ENCODE measurements at places on chromosomes 2 and 18.

GRCh38 chr18:80228051-80228848 lies 19.1 kb downstream of the PARD6G start:
- no peak for DNase-seq

DNA sequence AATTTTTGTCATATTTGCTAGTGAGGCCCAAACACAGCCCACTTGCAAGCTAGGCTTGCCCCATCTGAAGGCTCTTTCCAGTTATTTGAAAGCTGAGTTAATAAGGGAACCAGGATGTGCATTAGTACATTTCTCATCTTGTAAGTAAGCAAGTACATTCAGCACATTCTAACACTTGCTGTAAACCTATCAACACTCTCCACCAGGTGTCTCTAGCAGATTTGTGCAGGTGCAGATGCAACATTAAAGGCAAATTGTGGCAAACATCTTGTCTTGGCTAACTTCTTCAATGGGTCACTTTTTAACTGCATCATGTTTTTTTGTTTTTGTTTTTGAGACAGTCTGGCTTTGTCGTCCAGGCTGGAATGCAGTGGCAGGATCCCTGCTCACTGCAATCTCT lies 25.3 kb upstream of the MFSD6 start:
- DNase-seq: peak; percentile 73

- DNase-seq: no peak
Measured at GRCh38 chr2:137948894-137949293, 15.4 kb upstream of the HNMT start.

- no peak for DNase-seq
Measured at GRCh38 chr18:65016631-65017371, 734.0 kb upstream of the CDH7 start.

GRCh38 chr2:205633994-205634393 lies 48.3 kb upstream of the NRP2 start:
- DNase-seq: peak; percentile 49

DNA sequence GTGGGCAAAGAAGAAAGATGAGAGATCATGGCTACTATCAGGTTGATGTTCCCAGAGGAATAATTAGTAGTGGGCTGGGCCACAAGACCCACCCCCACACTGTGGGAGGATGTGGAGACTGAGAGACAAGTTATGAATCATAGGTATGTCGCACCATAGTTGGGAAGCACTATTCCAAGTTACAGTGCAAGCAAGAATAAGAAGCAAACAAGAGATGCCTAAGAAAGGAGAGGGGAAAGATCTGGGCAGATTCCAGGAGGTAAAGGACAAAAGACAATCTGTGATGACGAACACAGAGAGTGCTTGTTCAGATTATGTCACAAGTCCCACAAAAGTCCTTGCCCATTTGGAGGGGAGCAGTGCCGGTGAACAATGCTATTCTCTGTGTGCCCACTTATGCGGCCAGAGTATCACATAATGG lies 56.6 kb downstream of the FAM228A start:
- peak; percentile 33 for DNase-seq

DNA sequence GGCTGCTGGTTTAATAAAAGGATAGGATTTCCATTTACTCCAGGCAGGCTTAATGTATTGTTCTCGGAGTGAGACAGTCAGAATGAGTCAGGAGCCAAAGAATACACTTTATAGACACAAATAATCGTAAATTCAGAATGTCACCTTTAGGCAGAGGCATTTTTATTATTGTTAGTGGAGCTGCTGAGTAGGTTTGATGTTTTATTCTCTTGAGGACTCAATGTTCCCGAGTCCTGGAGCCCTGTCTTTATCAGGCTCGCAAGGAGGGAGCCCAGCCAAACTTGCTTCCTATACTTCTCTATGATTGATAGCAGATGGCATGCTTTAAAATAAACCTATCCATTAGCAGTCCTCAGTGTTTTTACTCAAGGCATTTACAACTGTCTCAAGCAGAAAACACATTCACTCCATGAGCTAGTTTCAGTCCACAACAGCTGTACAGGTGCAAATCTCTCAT lies 492.3 kb upstream of the ZEB2 start:
- DNase-seq: peak; percentile 75

- no peak for DNase-seq
Measured at GRCh38 chr18:59272221-59272888, 899 bp downstream of the RAX start.

DNA sequence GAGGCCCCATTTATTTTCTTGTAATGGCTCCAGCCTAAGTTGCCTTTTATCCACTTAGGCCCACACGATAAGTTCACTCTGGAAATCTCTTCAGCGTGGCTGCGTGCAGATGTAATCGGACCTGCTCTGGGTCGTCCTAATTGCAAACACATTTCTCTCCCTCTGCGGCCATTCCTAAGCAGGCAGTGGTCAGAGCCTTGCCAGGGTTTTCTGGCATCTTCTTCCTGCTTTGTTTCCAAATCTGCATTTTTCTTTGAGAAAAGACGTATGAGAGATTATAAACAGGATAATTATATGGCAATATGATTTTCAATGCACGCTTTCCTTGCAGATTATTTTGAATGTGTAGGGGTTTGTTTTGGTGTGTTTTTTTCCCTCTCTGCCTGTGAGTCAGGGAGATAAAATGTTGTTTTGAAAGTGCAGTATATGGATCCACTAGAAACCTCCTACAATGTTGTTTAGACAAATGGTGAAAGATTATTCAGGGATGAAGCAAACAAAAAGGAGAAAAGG lies 239.4 kb upstream of the TANK start:
- peak; percentile 96 for DNase-seq

- no peak for DNase-seq
Measured at GRCh38 chr18:58017267-58017666, 26.8 kb upstream of the NEDD4L start.

DNA sequence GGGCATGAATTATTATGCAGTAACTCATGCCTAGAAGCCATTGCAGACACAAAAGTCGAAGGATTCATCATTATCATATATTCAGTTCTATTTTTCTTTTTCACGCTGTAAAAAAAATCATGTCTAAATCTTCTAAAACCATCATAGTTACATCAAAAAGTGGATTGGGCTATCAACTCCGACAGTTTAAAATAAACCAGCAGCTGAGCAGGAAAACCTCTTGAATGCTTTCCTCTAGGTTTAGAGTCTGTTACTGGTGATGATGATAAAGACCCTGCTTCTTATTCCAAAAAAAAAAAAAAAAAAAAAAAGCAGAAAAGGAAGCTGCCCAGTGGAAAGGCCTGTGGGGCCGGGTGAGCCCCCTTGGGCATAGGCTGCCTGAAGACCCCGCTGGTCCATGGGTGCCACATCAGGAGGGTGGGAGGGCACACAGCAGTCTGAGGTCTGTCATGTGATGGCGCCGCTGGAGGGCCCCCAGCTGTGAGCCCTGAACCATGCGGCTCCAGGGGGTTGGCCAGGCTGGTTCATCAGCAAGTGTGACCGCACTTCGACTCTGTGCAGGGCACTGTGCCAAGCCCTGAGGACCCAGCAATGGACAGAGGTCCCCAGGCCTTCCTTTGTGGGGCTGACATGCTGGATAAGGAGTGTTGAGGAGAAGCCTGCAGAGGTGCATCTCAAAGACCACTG lies 199.6 kb downstream of the EIPR1 start:
- DNase-seq: no peak

All from fibroblast of pulmonary artery (primary cell).